SJSA1 (cell line): ENCODE measurements at places on chromosomes 6 and 20.

DNA sequence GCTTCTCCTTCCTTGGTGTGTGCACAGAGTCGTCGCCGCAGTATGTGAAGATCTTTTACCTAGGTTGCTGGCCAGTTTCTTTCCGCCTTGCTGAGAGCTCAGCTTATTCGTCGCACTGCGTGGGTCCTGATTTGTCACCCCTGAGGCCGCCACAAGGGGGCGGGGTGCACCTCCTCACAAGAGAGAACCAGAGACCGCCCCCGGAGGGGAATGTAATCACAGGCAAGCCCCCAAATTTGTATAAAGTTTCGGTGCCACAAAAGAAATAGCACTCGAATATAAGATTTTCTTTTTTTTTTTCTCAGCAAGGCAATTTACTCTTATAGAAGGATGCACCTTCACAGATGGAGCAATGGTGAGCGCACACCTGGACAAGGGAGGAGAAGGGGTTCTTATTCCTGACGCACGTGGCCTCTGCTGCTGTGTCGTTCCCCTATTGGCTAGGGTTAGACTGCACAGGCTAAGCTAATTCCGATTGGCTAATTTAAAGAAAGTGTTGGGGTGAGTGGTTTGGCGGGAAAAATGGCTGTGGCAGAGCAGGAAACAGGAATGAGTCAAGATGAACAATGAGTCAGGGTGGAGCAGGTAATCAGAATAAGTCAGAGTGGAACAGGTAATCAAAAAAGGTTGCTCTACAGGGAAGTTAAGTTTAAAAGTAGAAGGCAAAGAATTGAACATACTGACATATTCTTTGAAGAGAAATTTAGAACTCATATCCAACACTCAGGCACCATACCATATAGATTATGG lies 19.5 kb downstream of the NCOA3 start:
- DNase-seq: no peak

GRCh38 chr6:140321891-140322290 lies 947.4 kb upstream of the CITED2 start:
- DNase-seq: no peak

DNA sequence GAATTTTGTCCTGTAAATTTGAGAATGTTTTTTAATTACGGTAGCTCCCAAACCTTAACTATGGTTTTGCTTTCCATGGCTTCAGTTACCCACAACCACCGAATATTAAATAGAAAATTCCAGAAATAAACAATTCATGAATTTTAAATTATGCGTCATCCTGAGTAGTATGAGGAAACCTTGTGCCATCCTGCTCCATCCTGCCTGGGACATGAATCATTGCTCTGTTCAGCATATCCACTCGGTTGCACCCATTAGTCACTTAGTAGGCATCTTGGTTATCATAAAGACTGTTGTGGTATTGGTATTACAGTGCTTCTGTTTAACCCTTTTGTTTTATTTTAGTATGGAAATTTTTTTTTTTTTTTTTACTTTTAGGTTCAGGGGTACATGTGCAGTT lies 39.7 kb downstream of the KCNS1 start:
- peak; percentile 74 for DNase-seq

DNA sequence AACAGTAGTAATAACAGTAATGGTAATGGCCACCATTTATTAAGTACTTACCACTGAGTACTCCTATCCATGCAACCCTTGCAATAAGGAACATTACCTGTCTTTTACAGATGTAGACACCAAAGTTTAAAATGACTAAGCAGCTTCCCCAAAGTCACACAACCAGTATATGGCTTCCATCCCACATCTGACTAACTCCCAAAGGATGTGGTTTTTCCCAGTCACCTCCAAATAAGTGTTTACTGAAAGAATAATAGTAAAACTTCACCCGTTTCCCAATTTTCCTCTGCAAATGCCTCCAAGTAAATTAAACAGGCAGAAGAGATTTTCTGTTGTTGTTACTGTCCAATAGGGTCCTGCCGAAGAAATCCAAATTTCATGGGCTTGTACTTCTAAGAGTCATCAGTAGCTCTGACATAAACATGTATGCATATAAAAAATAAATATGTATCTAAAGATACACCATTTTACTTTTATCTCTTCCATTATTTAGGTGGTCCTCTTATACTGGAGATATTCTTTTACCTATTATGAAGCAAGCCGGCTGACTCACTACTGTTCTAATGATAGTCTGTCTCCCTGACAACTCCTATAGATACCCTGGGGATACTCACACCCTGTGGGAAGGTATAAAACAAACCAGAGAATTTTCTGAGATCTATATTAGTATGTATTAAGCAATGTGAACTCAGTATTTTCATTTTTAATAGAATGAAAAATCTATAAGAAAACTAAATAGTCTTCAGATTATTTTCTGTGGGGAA lies 77.9 kb upstream of the ID4 start:
- DNase-seq: peak; percentile 57

GRCh38 chr20:47791084-47791599 lies 5.9 kb upstream of the SULF2 start:
- DNase-seq: no peak

DNA sequence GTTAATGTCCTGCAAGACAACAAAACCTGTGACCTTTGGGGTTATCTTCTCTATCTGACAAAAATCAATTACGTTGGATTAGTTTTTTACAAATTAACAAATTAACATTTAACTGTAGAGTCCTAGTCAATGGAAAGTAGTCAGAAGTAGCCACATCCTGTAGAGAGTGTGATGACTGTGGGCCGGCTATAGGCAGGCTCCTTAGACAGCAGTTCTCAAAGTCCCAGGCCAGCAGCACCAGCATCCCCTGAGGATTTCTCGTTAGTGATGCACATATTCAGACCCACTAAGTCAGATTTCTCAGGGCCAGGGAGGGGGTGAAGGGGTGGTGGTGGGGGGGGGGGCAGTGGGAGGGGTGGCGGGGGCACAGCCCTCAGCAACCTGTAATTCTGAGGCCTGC lies 37.2 kb downstream of the ZNF341 start:
- no peak for DNase-seq

- no peak for DNase-seq
Measured at GRCh38 chr20:58993332-58994248, 12.5 kb downstream of the NELFCD start.

DNA sequence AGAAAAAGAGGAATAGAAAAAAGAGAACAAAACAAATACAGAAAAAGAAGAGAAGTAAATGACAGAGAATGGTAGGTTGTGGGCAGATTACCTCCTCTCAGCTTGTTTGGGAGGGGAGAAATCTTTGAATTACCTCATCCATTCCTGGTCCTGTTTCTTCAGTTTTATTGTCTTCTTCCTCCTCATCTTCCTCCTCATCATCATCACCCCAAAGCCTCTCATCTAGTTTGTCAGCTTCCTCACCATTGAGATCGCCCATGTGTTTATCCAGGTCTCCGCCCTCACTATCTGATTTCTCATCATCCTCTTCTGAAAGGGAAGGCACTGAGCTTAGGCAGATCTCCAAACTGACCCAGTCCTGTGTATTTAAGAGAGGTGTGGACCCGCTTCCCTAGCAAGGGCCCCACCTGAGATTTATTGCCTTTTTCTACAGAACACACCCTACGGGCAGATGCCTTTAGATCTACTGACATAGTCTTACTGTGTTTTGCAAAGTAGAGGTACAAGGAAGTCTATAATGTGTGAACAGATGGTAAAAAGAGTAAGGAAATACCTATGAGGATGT lies 24.2 kb upstream of the LYRM2 start:
- no peak for DNase-seq

GRCh38 chr6:2881423-2881822 lies 21.7 kb downstream of the SERPINB9 start:
- no peak for DNase-seq
